ENCODE measurements at places on chromosomes 13 and 19.

GRCh38 chr19:19500975-19501644 is 14.2 kb downstream of the TSSK6 start:
- no peak for DNase-seq

DNA sequence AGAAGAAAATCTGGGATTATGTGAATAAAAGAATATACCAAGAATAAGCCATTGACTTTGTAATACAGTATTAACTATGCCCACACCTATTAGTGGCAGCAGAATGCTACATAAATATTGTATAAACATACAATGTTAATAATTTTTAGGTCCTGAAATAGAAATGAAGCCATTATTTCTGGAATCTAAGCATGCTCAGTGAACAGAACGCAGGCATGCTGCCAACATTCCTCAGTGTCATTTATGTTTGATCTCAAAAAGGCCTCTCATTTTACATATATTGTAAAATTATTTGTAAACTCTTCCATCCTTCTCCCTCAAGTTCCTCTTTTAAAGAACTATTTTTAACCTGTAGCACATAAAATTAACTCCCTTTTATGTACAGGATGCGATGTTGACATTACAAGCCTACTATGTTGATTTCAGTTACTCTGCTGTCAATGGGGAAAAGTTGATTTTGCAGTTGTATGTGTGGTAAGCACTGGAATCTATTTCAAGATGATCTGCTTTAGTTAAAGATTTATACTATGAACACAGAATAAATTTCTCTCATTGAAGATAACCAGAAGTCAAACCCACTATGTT is 118.8 kb downstream of the VWA8 start:
- DNase-seq = no peak

- no peak for DNase-seq
Observed at GRCh38 chr19:15369594-15369891, 10.0 kb downstream of the AKAP8 start.

GRCh38 chr19:8071912-8072311 is 19.4 kb downstream of the CCL25 start:
- no peak for DNase-seq

GRCh38 chr13:31699650-31700049 is 39.7 kb upstream of the RXFP2 start:
- DNase-seq = no peak

DNA sequence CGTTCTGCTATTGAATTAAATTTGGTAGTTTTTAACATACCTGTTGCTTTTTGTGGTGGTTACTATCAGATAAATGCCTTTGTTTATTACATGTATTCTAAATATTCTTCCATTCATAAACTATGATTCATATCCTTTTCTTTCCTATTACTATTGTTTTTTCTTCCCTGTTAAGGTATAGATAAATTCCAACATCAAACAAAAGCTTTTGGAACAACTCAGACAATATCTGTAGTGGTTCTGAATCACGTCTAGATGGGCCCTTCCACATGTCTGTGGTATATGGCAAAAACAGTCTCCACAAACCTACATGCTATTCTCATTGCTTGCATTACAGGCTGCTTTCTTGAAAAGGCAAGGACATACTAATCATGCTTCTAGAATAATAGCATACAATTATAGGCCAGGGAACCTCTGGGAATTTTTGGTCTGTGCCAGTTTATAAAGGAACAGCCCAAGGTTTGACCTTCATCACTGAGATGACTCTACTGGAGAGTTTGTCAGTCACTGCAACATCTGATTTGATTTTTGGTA is 6.4 kb downstream of the LRCH1 start:
- no peak for DNase-seq

DNA sequence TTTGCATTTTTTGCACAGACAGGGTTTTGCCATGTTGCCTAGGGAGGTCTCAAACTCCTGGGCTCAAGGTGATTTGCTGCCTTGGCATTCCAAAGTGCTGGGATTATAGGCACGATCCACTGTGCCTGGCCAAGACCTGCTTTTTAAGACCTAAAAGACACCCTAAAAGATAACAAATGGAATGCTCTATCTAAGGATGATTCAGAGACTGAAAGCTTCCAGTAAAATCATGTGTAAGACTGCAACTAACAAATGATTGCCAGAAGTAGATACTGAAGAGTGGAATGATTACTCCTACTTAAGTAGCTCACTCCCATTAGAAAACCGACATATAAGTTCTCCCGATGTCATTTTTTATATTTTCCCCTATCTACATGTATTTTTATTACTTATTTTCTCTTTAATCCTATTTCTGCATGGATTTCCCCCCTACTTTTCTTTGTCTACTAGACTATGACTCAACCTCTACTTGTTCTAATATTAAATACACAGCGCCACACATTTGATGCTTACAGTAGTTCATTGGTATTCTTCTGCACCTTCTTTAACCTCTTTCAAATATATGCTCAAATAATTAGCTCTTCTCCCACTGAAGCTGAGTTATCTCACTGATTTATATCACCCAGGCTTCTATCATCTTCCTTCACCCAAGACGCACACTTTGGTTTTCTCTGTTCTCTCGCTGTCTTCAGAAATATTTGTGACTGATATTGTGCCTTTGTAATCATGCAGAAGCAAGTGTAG is 32.2 kb upstream of the KLF12 start:
- no peak for DNase-seq

- no peak for DNase-seq
Observed at GRCh38 chr19:16897029-16897855, 8.4 kb downstream of the F2RL3 start.

GRCh38 chr13:50387051-50387581 is 371.9 kb downstream of the KCNRG start:
- peak; percentile 47 for DNase-seq

- no peak for DNase-seq
Observed at GRCh38 chr13:35648201-35648600, 171.7 kb upstream of the MAB21L1 start.

GRCh38 chr13:97124915-97125809 is 97.0 kb upstream of the MBNL2 start:
- DNase-seq = peak; percentile 21

- DNase-seq = no peak
Observed at GRCh38 chr13:37023871-37024270, 23.3 kb downstream of the EXOSC8 start.

- DNase-seq = no peak
Observed at GRCh38 chr13:37791699-37792098, 77.9 kb downstream of the TRPC4 start.

DNA sequence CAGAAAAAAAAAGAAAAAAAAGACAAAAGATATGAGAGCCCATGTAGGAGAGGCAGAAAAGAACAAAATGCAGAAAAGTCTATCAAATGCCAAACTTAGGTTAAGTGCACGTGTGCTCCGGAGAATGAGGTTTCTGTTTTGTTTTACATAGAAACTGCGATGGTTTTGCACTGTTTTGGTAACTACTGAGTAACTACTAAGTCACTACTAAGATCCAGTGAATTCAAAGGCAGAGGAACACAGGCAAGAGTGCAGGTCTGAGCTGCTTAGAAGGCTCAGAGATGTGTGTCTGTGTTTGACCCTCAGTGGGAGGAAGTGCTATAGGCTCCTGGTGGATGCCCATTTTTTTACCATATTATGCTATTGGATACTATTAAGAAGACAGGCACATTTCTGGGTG is 299.3 kb downstream of the NDFIP2 start:
- DNase-seq = no peak

- DNase-seq = no peak
Observed at GRCh38 chr19:50959731-50960500, 7.1 kb upstream of the KLK5 start.

DNA sequence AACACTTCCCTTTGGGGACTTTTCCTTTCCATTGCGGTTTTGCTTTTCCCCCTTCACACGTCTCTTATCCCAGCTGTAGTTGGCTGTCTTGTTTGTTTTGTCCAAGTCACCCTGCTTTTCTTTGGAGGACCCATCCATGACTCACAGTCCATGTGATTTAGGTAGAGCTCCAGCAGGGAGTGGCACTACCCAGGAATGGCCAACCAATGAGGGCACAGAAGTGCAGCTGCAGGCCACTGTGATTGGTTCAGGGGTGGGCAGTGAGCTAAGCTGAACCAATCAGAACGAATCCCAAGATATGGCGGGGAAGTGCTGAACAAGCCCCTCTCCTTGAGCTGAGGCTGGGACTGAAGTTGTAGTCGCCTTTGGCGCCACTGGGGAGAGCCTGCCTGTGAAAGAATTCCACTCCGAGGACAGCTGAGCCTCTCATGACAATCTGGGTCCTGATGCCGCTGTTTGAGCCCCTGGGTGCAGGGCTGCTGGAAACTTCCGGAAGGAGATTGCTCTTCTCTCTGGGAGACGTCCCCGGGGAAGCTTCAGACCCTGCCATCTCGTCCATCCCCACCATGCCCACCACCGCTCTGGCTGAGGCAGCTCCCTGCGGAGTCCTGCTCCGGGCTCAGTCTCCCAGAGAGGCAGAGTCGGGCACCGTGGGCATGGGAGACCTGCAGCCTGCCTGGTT is 62.9 kb upstream of the URI1 start:
- DNase-seq = no peak

- DNase-seq = no peak
Observed at GRCh38 chr19:31598730-31599238, 249.5 kb upstream of the TSHZ3 start.

DNA sequence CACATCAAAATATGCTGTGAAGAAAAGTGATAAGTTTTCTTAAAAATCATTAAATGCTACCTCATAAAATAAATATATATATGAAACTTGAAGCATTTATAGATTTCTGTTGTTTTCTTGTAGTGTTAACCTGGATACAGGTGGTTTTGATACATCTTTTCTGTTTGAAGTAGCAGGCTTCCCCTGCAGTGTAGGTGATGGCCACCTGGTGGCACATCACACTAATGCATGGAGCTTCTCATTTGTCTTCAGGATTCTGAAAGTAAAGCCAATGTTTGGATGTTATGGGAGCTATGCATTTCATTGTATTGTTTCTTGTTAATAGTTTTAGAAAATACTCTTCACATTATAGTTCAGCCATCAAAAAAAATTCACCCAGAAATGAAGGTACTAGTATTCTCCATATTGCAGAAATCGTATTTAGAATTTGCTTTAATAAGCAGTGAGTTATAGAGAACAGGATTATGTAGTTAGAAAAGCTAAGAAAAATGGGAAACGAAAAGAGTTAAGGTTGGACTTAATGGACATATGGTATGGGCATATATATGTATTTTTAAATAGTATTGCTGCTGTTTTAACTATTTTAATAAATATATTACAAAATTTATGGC is 18.7 kb downstream of the GPR180 start:
- DNase-seq = peak; percentile 18

DNA sequence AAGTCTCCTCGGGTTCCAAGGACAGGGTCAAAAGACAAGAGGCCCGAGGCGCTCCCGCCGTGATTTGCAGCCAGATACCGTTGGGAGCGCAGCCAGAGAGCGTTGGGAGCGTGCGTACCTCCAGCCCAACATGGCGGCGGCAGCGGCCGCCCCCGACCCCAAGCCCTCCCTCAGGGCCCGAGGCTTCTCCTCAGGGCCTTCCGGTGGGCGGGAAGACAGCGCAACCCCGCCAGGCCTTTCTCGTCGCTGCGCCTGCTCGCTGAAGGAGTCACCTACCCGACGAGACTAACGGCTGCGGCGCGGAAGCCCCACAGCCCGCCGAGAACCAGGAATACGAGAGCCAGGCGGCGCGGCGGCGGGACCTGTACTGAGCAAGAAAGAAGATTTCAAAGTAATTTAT is 3.2 kb upstream of the ZNF850 start:
- DNase-seq = no peak

DNA sequence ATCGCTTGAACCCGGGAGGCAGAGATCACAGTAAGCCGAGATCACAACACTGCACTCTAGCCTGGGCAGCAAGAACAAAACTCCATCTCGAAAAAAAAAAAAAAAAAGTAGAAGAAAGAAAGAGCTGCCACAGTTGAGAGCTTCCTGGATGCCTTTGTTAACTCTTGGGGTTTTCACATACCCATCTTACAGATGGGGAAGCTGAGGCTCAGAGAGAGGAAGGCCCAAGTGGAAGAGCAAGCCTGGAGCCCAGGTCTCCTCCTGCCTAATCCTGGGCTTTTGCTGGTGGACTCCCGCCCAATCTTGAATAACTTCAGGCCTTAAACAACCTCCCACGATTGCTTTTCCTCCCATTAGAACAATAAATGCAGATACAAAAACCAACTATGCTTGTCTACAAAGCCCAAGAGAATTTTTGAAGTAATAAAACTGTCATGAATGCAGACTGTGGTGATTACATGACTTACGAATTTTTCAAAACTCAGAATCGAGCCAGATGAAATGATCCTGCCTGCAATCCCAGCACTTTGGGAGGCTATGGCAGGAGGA is 41.7 kb downstream of the LTBP4 start:
- no peak for DNase-seq

DNA sequence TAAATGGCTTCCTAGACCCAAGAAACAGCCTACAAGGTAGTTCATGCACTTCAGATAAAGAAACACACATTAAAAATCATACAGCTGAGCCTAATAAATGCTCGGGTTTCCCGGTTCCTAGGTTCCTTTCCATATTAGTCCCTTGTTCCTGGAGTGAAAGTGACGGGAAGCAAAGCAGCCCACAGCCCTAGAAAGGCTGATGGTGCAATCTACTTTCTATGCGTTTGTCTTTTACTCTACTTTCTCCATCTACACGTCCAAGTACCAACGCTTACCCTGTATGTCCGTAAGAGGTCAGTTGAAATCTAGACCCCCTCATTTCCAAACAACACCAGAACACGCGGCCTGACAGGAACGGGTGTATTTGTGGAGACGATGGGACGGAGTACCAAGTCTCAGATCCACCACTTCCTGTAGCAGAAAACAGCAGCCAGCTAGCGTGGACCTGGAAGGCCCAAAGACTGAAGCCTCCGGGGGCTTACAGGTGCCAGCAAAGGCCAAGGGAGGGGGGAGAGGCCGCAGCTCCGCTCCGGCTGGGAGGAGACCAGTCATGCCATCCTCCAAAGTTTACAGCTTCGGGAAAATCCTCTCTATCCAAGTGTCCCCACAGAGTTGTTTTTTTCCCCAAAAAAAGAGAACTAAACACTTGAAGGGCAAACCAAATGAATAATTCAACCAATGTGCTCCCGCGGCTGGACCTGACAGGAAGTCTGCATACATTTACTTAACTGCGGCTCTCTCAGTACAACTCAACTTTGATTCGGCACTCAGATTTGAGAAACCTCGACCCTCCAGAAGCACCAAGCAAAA is 34.1 kb downstream of the STK24 start:
- DNase-seq = no peak

GRCh38 chr19:30263830-30264381 is 108.3 kb upstream of the ZNF536 start:
- DNase-seq = no peak

- no peak for DNase-seq
Observed at GRCh38 chr13:111398715-111399299, 78.4 kb downstream of the TEX29 start.

Measured in NCI-H2107 (cell line).